ENCODE measurements at places on chromosomes 5 and 9.

GRCh38 chr5:34005211-34005610, 2.6 kb downstream of the AMACR start:
- DNase-seq = no peak

- no peak for DNase-seq
These were observed 62.1 kb downstream of the KLF9 start for GRCh38 chr9:70352356-70352755.

GRCh38 chr5:45335346-45335745, 360.8 kb downstream of the HCN1 start:
- DNase-seq = no peak

- no peak for DNase-seq
These were observed 188.3 kb downstream of the GRIA1 start for GRCh38 chr5:153678617-153679329.

DNA sequence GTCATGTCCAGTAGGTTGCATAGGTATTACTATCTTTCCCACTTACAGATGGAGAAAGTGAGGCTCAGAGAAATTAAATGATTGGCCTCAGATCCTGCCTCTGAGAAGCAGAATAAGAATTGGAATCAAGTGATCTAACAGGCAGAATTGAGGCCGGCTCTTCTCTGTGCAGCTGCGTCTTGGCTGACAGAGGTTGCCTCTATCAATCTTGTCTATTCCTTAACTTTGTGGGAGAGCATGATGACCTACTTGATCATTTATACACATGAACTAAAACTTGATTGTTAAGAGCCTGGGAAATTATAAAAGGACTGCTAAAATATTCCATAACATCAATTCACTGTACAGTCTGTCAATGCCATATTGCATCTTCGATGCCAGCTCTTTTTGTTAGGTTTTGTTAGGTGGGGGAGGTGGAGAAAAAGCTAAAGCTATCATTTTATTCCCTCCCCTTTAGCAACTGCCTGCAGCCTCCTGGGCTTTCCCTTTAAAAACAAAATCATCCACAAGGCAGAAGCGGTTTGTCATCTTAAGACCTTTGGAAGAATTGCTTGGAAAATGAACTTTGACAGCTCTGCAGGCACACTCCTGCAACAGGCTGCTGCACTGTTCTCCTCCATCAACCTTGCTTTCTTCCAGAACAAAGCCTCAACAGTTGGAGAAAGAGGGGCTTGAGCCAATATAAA, 247.4 kb downstream of the SMARCA2 start:
- no peak for DNase-seq

DNA sequence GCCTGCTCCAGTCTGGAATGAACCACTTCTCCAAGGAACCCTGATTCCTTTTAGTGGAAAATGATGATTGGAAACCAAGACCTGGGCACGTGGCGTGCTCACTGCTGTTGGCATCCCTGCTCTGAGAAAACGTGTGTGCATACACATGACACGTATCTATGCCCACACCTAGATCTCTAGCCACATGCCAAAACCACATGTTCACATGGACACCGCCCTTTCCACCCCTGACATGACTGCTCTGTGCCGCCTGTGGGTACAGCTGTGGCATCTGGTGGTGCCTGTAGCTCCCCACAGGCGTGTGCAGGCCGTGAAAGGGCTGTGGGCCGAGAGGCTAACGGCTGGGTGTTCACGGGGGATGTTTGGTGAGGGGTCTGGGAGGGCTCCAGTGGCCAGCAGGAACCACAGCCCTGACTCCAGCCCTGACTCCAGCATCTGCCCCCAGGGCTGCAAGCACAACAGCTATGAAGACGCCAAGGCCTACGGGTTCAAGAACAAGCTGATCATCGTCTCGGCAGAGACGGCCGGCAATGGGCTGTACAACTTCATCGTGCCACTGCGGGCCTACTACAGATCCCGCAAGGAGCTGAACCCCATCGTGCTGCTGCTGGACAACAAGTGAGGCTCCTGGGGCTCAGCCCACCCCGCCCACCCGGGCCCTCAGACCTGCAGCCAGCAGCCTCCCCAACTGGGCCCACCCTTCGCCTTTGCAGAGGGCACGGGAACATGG, 75.1 kb downstream of the KCNT1 start:
- no peak for DNase-seq

- no peak for DNase-seq
These were observed 312.0 kb downstream of the TLE1 start for GRCh38 chr9:81377320-81377719.

GRCh38 chr5:74865804-74866595, at the start of gene FAM169A:
FAM169A (minus strand) TSS chr5:74866387; CDS start chr5:74841676, 24,711 bp downstream.
- no peak for DNase-seq

DNA sequence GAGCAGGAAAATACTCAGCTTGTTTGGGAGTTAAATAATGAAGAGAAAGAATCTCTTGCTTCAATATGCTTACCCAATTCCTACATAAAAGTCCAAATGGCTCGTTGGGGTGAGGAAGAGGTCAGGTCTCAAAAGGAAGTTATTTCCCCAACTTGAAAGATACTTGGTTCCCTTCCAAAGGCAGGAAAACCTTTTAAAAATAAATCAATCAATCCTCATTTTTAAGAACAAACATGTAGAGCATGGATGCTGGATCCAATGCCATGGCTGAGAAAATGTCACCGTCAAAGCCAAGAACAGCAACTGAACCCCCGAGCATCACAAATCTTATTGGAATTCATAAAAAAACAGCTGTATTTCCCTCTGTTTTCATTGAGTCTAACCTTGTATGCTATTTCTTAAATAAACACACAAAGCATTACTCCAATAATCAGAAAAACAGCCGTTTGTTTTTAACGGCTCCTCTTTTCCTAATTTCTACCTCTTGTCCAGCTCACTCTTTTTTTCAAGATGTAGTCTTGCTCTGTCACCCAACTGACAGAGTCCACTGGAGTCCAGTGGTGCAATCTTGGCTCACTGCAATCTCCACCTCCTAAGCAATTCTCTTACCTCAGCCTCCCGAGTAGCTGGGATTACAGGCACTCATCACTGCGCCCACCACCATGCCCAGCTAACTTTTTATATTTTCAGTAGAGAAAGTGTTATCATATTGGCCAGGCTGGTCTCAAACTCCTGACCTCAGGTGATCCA, 140.7 kb downstream of the GNA14 start:
- DNase-seq = no peak

- no peak for DNase-seq
These were observed 150.0 kb upstream of the CD180 start for GRCh38 chr5:67346611-67347010.

- DNase-seq = no peak
These were observed 129.1 kb downstream of the FANCC start for GRCh38 chr9:95188459-95188858.

DNA sequence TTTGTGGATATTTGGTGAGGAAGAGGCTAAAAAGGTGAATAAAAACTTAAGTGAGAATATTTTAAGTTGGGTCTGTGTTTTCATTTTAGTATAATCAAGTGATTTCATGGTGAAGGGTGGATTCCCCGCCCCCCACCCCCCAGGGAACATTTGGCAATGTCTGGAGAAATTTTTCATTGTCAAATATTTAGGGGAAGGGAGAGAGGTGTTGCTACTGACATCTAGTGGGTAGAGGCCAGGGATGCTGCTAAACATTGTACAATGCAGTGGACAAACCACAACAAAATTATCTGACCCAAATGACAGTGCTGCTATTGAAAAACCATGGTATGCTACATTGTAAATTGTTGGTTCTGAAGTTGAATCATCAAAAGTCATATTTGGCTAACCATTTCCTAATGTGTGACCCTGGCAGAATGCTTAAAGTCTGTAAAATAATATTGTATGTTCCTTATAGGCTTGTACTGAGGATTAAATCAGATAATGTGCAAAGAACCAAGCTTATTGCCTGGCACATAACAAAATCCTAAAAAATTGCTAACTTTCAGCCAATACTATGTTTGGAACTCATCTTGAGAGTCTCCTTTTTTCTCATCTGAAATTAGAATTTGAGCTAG, 5.6 kb downstream of the C5orf24 start:
- DNase-seq = no peak

GRCh38 chr5:141839015-141839513, 39.1 kb downstream of the PCDH1 start:
- DNase-seq = peak; percentile 65

DNA sequence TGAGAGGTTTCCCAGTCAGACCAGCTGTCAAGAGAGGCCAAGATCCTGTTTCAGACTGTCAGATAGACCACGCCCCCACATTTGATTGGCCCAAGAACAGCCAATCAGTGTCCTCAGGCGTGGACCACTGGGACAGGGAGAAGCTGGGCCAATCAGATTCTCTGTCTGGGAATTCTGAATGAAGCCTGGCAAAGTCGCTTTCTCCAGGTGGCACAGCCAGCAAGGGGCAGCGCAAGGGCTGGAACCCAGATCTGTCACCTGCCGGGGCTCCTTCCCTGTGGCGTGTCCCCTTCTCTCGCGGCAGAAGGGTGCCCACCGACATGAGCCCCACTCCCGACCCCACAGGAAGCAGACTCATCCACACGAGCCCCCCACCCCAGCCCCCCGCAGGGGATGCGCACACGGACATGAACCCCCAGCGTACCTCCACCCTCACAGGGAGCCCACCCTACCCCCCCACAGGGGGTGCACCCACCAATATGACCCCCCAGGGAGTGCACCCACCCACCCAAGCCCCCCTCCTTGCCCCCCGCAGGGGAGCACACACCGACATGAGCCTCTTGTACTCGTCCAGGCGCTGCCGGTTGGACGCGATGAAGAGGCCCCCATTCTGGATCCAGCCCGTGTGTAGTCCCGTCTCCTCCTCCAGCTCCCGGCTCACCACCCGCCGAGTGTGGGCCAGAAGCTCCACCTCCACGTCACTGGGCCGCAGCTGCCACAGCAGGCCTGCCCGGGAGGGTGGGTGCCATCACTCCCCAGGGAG, 6.1 kb downstream of the SARDH start:
- no peak for DNase-seq

GRCh38 chr5:6633469-6634245, 417 bp downstream of the SRD5A1 start:
- DNase-seq = no peak

GRCh38 chr5:30845194-30845593, 348.3 kb upstream of the CDH6 start:
- DNase-seq = no peak

- no peak for DNase-seq
These were observed 416.6 kb downstream of the KIF4B start for GRCh38 chr5:155430192-155430591.

GRCh38 chr5:179825655-179826182, 5.0 kb downstream of the SQSTM1 start:
- DNase-seq = no peak

DNA sequence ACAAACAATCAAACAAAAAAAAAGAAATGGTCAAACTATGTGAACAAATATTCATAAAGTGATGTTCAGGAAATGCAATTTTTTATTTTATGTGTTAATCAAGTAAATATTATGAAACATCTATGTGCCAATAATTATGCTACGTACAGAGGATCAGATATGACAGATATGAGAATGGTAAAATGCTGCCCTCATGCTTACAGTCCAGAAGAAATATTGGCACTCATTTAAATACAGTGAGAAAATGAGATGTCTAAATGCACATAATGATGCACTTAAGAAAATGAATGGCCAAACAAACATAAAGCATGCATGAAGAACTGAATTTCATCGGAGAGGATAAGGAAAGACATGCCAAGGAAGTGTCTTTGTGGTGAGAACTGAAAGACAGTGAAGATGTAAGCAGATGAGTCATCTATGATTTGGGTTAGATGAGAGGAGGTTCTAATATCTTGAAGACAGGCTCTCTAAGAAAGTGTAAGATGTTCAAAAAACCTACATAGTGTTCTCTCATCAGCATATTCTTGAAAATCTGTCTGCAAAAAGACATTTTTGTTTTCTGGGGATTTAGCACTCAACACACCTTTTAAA, 1231.1 kb upstream of the ACO1 start:
- no peak for DNase-seq
